ENCODE measurements at places on chromosomes 3 and 15.
A peak's percentile ranks its signal among the peaks of the same experiment; 100 is the strongest.

DNA sequence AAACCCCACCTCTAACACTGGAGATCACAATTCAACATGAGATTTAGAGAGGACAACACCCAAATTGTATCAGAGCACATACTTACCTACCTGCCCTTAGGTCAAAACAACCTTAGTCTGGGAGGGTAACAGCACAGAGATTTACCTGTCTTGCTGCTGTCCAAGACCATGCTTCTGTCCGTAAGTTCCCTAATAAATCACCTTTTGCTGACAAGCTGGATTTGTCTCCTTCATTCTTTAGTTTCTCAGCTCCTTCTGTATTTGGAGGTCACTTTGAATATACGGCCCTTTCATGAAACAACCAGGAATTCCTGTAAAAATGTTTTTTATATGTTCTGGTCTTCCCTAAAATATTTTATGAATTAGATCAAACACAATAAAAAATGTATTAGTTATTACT lies 1.6 kb upstream of the ABHD5 start:
- DNase-seq, result no peak

GRCh38 chr3:63654211-63654610 lies 1.7 kb downstream of the SNTN start:
- DNase-seq, result no peak

- DNase-seq, result no peak
These were observed 8.1 kb downstream of the NPHP3 start for GRCh38 chr3:132713977-132714727.

GRCh38 chr15:72155003-72155621 lies 36.9 kb downstream of the SENP8 start:
- DNase-seq, result no peak

- peak; percentile 94 for DNase-seq
These were observed 171.0 kb upstream of the UMPS start for GRCh38 chr3:124558991-124559845.

- no peak for DNase-seq
These were observed 1.1 kb downstream of the PDIA5 start for GRCh38 chr3:123067689-123068600.

DNA sequence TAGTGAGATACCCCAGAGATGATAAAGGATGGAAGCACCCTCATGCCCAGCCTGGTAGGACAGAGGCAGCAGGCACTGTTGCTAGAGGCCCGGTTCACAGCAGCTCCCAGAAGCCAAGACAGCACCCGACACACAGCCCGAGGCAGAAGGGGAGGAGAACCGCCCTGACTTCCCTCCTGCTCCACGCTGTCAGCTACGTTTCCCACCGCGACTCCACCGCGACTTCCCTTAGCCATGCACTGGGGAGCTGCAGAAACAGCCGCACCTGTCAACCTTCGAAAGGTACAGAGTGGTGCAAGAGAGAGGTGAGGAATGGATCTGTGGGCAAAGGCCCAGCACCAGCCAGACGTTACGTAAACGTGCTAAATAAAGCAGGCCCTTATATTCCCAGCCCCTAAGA lies 529.2 kb downstream of the GABRG3 start:
- no peak for DNase-seq

DNA sequence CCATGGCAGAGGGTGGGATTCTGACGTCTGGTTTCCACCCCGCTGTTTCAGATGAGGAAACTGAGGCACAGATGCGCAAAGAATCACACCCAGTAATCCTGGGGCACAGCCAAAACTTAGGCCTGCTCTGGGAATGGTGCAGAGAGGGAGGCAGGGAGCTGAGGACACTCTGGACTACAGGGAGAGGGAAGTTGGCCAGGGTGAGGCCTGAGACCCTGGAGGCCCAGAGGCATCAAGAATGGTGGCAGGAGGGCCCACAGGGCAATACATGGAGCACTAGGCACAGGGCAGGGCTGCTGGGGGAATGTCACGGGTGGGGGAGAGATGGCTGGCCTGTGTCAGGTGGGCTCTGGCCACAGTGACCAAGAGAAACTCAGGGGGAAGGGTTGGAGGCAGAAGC lies 63.6 kb downstream of the TLE3 start:
- no peak for DNase-seq

DNA sequence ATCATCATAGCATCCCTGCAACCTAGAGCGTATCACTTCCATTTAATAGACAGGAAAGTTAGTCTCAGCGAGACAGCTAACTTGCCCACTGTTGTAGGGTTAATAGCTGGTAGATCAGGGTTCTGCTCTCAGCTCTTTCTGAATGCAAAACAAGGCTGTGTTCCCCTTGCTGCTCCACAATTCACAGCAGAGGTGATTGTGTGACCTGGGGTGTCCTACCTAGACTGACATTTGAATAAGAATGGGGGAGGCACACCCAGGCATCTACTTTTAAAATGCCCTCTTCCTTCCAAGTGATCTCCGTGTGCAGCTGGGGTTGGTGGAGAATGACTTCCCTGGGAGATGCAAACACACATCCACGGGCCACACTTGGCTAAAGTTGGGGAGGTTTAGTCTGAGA lies 43.0 kb upstream of the CACNA2D3 start:
- no peak for DNase-seq

GRCh38 chr15:94610069-94610468 lies 378.7 kb downstream of the MCTP2 start:
- no peak for DNase-seq

DNA sequence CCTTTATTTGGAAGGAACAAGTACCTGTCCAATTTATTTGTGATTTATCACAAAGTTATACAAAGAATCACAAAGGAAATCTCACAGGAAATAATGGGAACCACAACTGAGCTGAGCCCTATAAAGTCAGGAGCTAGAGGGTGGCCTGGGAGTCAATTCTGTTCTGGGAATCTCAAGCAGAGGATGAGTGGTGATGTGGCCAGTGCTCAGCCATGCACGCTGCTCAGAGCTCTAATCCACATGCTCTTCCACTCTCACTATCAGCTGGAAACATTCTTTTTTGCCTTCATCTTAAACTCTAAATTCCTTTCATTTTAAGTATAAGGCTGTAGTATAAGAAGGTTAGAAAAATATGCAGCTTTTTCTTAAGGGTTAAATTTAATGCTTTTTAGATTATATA lies 36.6 kb downstream of the UACA start:
- no peak for DNase-seq

GRCh38 chr3:18215639-18216038 lies 209.5 kb downstream of the SATB1 start:
- no peak for DNase-seq

- DNase-seq, result no peak
These were observed 713 bp upstream of the MUC13 start for GRCh38 chr3:124935264-124935663.

DNA sequence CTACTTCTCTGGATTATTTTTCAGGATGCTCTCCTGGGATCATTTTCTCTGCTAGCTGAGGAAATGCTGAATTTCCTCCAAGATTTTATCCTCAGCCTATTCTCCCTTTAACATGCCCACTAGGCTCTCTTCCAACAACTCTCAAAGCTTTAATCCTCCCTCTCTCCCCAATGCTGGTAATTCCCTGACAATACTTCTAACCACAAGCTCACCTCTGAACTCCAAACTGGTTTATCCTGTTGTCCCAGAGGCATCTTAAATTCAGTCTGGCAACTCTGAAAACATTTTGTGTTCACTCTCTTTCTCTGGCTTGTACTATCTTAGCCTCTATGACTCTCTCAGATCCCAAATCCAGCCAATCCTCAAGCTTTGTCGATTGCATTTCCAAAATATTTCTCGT lies 490.3 kb downstream of the MECOM start:
- peak; percentile 22 for DNase-seq

DNA sequence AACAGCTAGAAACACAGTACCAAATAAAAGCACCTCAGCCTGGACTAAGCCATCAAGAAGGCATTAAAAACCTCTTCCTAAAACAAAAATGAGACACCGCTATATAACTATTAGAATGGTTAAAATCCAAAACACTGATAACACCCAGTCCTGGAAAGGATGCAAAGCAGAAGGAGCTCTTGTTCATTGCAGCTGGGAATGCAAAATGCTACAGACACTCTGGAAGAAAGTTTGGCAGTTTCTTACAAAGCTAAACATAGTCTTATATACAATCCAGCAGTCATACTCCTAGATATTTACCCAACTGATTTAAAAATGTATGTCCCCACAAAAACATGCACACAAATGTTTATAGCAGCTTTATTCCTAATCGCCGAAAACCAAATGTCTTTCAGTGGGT lies 35.7 kb downstream of the CHSY1 start:
- DNase-seq, result no peak

GRCh38 chr3:31980530-31981205 lies 394 bp downstream of the OSBPL10 start:
- DNase-seq, result no peak

DNA sequence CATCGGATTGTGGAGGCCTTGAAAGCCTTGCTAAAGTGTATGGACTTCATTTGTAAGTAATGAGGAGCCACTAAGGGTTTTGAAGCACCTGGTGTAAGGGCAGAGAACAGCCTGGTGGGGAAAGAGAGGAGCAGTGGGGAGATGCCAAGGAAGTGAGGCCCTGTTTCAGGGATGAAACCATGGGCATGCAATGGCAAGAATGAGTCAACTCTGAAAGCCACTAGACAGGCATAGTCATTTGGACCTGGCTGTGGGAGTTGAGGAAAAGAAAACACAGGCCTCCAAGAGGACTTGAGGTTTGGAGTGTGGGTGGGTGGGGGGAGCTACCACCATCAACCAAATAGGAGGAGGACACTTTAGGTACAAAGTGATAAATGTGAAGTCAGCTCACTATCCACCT lies 7.6 kb downstream of the XCR1 start:
- no peak for DNase-seq

- DNase-seq, result no peak
These were observed 246.8 kb downstream of the SLCO3A1 start for GRCh38 chr15:92100301-92100700.

DNA sequence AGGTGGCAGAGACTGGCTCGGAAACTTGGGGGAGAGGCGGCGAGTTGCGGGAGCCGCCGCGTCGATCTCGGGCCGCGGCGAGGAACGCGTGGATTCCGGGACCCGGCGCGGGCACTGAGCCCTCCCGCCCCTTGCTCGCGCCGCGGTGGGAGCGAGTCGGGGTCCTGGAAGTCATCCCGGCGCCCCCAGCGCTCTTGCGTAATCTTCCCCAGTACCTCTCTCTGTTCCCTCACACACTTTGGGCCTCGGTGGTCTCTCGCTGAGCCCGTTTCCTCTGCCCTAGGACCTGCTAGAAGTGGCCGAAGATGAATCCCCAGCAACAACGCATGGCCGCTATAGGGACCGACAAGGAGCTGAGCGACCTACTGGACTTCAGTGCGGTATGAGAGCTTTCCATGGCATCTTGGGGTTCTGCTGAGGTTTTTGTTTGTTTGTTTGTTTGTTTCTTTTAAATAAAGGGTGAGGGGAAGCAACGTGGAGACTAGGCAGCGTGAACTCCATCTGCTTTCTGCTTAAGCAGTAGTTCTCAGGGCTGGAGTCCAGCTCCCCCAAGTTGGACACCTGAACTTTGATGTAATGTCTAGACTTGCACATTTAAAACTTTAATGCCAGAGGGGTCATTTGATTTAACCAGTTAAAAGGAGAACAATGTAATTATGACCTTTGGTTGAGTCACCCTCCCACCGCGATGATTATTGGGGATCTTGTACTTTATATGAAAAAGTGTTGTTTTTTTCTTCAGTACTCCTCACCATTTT lies 1.3 kb downstream of the TCF12 start:
- DNase-seq, result no peak

- no peak for DNase-seq
These were observed 58.9 kb downstream of the MECOM start for GRCh38 chr3:169604568-169604967.

GRCh38 chr3:101229681-101230080 lies 90.7 kb downstream of the IMPG2 start:
- no peak for DNase-seq

GRCh38 chr3:134933997-134934396 lies 138.9 kb downstream of the EPHB1 start:
- DNase-seq, result no peak
